ENCODE measurements at places on chromosomes 11 and 22.

GRCh38 chr22:32985899-32986765 is 72.0 kb downstream of the SYN3 start:
- peak; percentile 41 for DNase-seq

DNA sequence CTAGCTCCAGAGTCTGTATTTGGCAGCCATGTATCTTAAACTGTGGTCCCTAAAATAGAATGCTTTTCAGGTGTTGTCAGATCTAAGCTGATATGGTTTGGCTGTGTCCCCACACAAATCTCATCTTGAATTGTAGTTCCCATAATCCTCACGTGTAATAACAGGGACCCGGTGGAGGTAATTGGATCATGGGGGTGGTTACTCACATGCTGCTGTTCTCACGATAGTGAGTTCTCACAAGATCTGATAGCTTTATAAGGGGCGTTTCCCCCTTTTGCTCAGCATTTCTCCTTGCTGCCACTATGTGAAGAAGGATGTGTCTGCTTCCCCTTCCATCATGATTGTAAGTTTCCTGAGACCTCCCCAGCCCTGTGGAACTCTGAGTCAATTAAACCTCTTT is 199.9 kb upstream of the ISX start:
- DNase-seq, result no peak

GRCh38 chr22:39021552-39022250 is 774 bp downstream of the APOBEC3D start:
- no peak for DNase-seq

GRCh38 chr22:46424496-46424895 is 89.0 kb downstream of the TRMU start:
- no peak for DNase-seq

- DNase-seq, result no peak
These were observed 72.9 kb upstream of the CD44 start for GRCh38 chr11:35066030-35066429.

DNA sequence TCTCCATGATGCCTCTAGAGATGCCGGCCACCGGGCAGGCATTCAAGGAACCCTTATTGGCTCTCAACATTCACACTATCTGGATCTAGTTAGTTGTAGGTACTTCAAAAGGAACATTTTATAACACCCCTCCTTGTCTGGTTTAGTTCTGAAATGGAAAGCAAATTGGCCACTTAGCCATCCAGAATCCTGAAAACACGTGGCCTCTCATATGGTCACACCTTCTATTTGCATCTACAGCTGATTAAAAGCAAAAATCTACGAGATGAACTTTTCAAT is 29.2 kb downstream of the ABTB2 start:
- no peak for DNase-seq
